Fibroblast of skin of abdomen (primary cell): ENCODE measurements at places on chromosomes 5 and 9.

GRCh38 chr5:138466125-138466899 lies 1.0 kb downstream of the EGR1 start:
- DNase-seq = peak; percentile 31

GRCh38 chr5:68924481-68925145 lies 169.2 kb upstream of the SLC30A5 start:
- DNase-seq = peak; percentile 71

DNA sequence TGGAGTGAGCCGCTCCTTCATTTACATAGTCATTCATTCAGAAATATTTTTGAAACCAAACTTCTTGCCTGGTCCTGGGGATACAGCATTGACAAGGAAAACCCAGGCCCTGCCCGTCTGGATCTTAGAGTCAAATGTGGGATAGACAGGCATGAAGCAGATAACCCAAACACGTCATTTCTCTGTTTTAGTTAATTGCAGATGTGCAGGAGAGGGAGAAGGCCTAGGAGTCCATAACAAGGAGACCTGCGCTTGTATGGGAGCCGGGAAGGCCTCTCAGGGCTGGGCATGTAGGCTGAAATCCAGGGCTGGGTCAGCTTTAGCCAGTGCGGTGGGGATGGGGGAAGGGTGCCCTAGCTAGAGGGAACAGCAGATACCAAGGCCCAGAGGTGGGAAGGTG lies 43.3 kb downstream of the PRRX2 start:
- peak; percentile 77 for DNase-seq

- DNase-seq = peak; percentile 11
Observed at GRCh38 chr9:4620881-4621555, 41.1 kb upstream of the PLPP6 start.

DNA sequence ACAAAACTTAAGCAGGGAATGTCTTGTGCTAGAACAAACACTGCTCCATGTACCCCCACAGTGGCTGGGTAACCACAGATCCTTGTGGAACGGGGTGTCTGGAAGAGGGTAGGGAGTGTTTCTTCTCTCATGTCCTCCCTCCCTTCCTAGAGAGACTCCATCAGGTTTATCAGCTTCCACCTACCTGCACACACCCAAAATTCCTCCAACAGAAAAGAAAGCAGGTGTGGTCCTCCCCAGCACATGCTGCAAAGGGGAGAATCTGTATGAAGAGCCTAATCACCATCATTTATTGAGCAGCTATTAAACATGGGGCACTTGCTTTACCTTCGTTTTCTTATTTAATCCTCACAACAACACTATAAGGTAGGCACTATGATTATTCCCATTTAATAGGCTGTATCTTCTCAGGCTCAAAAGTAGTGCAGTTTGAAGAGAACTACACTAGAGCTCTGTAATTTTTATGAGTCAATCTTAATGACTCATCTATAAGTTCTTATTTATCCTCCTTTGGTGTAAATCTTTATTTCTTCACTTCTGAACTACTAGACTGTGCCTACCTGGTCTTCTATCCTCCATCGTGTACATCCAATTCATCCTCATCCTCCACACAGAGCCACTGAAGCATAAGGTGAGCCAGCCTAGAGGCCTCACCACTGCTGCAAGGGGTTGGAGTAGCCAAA lies 31.6 kb downstream of the C9orf40 start:
- no peak for DNase-seq
